ENCODE measurements at places on chromosomes 6 and 20. TPM values are rescaled to one million over a fixed set of nuclear protein-coding genes. Genes with fewer than 3 reads are reported as not detected.

SEMG1 gene
- total RNA-seq = not detected

MEP1A gene
- total RNA-seq = not detected

DNPH1 gene
- 42.2 TPM for total RNA-seq

TSHZ2 gene
- 0.54 TPM for total RNA-seq

- no peak for DNase-seq
Measured at GRCh38 chr6:6978731-6979130, 129.0 kb upstream of the RREB1 start.

- DNase-seq = no peak
Measured at GRCh38 chr6:52127957-52128356, 40.5 kb upstream of the PKHD1 start.

DNA sequence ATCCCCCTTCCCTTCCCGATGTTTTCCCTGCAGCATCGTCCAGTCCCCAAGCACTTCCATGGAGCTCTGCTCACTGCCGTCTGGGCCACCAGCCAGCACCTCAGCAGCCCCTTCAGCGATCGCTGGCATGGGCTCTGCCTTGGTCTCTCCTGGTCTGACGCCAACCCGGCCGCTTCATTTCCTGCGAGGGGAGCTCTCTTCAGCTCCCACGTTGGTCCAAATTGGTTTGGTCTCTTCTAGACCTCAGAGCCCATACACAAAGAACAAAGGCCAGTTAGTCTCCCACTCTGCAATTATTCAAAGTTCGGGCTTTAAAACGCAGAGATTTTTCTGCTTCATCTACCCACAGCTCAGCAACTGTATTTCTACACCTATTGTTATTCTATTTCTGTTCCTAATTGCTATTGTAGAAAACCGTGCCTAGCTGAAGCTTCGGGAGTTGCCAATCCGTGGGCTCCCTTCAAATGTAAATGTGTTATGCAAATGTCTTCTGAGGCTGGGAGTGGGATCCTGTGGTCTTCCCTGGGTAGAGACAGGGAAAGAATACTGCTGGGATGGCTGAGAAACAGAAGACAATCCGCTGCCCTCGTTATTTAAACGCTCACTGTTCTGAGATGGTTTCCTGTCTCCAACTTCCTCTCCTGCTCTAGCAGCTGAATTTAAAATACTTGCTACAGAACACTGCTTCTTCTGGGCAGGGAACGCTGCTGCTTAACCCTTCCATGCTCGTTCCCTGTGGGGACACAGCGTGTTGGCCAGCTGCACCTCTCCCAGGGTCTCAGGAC lies 154.2 kb upstream of the QKI start:
- no peak for DNase-seq

- DNase-seq = no peak
Measured at GRCh38 chr6:93417421-93418013, 1.8 kb downstream of the EPHA7 start.

DNA sequence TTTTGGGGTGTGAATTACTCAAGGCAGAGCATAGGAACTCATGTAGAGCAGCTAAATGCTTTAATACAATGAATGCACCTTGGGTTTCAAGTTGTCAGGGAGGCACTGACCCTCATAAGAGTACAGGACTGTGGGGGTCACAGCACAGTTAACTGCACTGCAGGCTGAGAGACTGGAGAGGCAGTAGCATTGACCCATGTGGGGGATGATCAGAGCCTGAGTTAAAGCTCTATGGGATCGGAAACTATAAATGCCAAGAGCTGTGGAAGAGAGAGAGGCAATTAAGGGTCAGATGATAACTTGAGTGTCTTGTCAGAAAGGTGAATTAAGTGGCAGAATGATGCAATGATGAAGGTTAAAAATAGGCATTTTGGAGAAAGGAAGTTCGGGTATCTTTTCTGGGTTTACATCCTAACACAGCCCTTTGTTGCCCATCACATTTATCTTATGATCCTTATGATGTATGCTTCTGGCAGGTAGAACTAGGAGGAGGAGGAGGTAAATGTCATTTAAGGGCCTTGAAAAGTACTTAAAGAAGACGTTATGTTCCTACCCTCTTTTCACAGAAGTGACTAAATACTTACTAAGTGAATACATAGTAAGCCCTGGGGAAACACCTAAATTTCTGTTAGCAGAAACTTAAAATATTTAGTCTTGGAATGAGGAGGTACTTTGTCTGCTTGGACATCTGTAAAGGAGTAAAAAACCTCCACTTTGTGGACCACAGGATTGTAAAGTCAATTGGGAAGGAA lies 24.2 kb downstream of the LRRC1 start:
- DNase-seq = no peak

ULBP1 gene
- 0.97 TPM for total RNA-seq

CALHM6 gene
- 23.2 TPM for total RNA-seq

DNA sequence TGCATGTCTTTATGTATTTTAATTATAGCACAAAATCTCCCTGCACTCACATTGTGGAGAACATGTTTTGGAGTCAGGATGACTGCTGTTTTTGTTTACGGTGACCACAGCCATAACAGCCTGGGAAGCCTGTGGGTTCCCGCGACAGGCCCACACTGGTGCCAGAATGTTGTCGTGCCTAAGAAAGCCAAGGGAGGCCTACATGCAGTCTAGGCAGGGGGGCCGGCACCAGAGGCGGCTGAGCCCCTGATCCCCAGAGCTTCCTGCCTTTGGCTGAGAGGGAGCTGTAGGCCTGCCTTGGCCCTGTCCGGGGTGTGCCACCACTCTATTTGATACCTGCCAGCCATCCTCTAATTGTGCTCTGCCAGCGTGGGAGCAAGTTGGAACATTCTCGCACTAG lies 46.7 kb downstream of the TBC1D7 start:
- no peak for DNase-seq

GRCh38 chr6:1028723-1029122 lies 283.2 kb upstream of the FOXQ1 start:
- no peak for DNase-seq

DNA sequence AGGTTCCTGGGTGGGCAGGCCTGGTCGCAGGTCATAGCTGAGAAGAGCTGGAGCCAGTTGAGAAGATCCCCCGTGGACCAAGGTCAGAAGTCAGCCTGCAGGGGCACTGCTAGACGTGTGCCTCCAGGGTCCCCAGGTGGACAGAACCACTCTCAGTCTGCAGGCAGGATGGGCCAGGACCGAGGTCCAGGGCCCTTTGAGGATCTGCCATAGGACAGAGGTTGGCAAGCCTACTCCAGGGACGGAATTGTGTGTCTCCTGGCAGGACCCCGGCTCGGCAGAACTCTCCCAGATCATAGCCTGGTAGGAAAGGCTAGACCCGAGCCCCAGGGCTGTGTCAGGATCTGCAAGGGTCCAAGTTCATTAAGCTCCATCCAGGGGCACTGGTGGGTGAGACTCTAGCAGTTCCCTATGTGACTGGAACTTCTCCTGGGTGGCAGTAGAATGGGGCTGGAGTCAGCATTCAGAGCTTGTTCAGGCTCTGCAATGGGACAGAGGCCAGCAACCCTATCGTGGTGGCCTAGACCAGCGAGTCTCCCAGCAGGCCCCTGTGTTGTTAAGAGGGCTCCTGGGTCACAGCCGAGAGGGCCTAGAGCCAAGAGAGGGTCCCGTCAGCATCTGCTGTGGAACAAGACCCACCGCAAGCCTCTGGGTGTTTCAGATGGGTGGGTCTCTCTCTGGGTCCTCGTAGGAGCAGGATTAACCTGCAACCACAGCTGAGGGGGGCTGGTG lies 18.2 kb downstream of the TTLL2 start:
- no peak for DNase-seq

DNA sequence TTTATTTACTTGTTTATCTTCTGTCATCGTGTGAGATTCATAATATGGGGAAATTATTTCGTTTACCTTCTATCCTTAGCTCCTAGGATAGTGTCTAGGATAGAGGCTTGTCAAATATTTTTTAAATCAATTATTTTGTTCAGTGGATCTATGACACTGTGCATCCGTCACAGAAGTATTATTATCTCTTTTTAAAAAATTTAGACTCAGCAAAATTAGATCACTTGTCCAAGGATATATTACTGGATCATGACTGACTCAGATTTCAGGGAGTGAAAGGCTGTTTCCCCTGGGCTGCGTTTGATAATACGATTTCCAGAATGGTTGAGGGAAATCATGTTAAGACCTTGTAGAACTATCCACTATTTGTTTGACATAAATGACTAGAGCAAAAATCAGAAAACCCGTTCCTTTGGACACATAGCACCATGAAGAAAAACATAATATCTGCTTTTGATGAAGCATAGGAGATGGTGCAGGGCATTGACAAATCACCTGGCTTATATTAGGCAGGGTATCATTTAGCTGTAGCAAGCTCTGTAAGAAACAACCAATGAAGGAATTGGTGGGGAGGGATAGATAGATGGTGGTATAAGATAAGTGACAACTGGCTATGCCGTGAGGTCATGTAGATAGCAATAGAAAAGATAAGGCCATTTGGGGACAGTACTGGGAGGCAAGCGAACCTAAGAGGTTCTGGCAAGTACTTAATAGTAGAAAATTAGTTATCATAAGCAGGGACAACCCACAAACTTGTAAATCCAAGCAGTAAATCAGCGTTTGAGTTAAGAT lies 465.2 kb upstream of the MAN1A1 start:
- no peak for DNase-seq

DNA sequence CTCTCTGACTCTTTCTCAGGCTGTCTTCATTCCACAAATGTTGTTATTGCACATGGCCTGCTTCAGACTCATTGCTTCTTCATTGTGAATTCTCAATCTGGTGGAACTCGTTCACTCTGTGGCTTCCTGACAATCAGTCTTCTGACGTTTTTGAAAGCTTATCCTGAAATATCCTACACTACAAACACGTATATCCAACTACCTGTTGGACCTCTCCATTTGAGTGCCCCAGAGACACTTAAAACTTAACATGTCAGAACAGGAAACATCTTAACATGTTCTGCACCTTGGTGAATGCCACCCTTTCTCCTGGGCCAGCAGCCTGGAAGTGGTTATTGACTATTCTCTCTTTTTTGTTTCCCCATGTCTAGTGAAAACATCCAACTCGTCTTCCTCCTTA lies 50.8 kb downstream of the AIG1 start:
- DNase-seq = no peak

GRCh38 chr6:19035461-19036195 lies 648.5 kb downstream of the RNF144B start:
- DNase-seq = no peak

NTSR1 gene
- total RNA-seq = 0.37 TPM

DNA sequence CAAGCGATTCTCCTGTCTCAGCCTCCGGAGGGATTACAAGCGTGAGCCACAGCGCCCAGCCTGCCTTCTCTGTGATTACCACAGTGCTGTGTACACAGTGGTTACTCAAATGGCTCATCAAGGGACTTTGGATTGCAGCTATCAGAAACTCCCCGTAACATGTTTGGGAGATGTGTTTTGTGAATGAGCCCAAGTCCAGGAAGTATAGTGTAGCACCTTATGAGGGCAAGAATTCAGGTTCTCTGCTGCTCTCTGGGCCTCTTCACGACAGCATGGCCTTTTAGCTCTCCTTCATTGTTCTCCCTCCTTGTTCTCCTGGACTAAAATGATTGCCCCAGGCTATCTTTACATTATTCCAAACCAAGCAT lies 34.1 kb upstream of the RPL7L1 start:
- DNase-seq = no peak

PSMB8 gene
- 327 TPM for total RNA-seq

MYLK2 gene
- total RNA-seq = 0.39 TPM

DNA sequence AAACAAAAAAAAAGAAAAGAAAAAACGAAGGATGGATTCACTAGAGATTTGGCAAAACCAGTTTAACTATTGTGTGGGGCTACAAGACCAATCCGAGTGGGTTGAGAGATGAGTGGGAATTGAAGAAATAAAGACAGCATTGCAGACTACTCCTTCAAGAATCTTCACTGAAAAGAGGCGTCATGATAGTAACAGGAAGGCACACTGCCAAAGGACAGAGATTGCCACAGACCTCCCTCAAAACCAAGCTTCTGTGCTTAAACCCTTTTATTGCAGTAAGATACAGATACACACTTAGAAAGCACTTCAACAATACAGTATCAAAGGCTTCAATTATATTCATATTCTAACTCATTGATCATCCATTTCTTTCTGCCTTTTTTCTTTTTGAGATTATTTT lies 103.9 kb downstream of the IPCEF1 start:
- no peak for DNase-seq

- no peak for DNase-seq
Measured at GRCh38 chr6:74091136-74091793, 395.3 kb downstream of the CD109 start.

DNA sequence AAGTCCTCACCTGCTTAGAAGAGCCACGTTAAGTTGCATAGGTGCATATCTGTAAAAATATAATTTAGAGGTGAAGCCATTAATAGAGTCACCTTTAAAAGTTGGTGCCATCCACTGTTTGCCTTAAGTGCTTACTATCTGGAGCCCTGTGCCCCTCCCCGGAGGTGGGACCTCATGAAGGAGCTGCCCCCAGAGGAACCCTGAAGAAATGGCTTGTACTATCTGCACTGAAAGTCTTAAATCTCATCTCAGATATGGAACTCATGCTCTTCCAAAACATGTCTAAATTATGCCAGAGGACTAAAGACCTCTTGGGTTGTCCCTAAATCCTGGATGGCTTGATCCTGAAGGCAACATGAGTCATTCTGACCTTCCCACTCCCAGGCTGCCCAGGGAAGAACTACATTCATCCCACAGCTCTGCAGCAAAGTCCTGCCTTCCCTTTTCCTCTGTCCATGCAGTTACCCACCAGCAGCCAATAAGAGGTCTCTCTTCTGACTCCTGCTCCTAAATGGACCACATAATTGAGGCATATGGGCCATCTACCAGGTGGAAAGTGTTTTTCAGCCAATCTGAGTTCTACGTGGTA lies 85.3 kb downstream of the ASXL1 start:
- DNase-seq = no peak

YTHDF1 gene
- 41.2 TPM for total RNA-seq

DLK2 gene
- 0.37 TPM for total RNA-seq

- no peak for DNase-seq
Measured at GRCh38 chr6:150334790-150335783, 33.7 kb upstream of the IYD start.

DNA sequence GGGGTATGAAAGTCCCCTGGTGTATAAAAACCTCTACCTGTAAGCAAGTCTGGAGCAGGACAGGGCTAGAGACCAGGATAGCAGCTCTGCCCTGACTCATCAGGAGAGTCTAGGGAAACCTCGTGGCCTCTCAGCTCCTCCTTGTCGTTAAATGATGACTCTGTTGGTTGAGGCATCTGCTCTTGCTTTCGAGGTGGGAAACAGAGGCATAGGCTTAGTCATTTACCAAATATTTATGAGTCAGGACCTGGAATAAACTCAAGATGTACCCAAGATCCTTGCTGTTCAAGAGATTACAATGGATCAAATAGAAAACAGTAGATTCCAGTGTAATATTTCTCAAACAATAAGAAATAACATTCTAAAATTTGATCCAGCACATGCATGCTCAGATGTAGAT lies 5.5 kb downstream of the MANBAL start:
- DNase-seq = no peak

DNA sequence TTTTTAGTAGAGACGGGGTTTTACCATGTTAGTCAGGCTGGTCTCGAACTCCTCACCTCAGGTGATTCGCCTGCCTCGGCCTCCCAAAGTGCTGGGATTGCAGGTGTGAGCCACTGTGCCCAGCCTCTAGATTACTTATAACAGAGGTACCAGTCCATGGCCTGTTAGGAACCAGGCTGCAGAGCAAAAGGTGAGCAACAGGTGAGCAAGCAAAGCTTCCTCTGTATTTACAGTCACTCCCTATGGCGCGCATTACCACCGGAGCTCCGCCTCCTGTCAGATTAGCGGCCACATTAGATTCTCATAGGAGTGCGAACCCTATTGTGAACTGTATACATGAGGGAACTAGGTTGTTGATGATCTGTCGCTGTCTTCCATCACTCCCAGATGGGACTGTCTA lies 178.0 kb upstream of the SALL4 start:
- DNase-seq = no peak

- peak; percentile 31 for DNase-seq
Measured at GRCh38 chr6:19838442-19839236, 1.5 kb downstream of the ID4 start.

Measured in activated naive CD8-positive, alpha-beta T cell treated with anti-CD3 and anti-CD28 coated beads, Interleukin-2, amount 10 ng/mL, durations not matched to agents 7 days and 5 days (primary cell).